WERI-Rb-1 (cell line): ENCODE measurements at places on chromosomes 2 and 18.

DNA sequence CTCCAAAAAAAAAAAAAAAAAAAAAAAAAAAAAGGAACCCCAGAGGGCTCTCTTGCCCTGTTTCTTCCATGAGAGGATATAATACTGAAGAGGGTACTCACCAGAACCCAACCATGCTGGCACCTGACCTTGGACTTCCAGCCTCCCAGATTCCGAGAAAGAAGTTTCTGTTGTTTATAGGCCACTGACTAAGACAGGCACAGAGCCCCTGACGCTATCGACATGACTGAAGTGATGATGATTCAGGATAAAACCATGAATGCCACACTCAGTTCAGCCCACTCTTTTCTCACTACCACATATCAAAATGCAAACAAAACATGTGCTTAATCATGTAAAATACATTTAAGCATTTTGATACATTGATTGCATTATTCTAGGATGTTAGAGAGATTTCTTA lies 66.1 kb upstream of the CDCA7 start:
- DNase-seq: no peak

DNA sequence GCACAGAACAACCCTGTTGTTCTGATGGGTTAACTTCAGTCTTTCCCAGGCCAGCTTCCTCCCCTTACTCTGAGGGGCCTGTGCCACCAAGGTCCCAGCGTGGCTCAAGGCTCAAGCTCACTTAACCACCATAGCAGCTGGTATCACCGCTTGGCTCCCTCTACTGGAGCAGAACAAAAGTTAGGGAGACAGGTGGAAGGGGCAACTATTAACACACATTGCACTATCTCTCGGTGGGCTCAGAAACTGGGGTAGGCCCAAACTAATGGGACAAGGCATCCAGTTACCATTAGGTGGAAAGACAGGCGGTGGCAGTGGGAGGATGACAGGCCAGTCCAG lies 88.7 kb upstream of the ATL2 start:
- DNase-seq: peak; percentile 58

DNA sequence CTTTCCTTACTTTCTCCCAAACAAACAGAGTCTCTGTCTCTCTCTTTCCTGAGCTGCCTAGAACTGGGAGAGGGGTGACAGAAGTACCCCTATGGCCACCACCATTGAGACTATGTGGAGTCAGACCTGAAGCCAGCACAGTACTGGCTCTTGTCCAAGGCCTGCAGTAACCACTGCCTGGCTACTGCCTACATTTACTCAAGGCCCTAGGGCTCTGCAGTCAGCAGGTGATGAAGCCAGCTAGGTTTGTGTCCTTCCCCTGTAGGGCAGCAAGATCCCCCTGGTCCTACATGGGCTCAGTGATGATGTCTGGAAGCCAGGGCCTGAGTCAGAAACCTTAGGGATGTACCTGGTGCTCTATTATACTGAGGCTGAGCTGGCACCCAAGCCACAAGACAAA lies 12.2 kb downstream of the MYO3B start:
- DNase-seq: no peak

- DNase-seq: no peak
These were observed 7.1 kb downstream of the CIB4 start for GRCh38 chr2:26633993-26634595.

GRCh38 chr2:40259900-40260299 lies 192.0 kb downstream of the SLC8A1 start:
- DNase-seq: no peak

- peak; percentile 47 for DNase-seq
These were observed 86.7 kb downstream of the C18orf54 start for GRCh38 chr18:54444319-54444914.

- no peak for DNase-seq
These were observed 4.2 kb upstream of the NOSTRIN start for GRCh38 chr2:168798076-168798887.

DNA sequence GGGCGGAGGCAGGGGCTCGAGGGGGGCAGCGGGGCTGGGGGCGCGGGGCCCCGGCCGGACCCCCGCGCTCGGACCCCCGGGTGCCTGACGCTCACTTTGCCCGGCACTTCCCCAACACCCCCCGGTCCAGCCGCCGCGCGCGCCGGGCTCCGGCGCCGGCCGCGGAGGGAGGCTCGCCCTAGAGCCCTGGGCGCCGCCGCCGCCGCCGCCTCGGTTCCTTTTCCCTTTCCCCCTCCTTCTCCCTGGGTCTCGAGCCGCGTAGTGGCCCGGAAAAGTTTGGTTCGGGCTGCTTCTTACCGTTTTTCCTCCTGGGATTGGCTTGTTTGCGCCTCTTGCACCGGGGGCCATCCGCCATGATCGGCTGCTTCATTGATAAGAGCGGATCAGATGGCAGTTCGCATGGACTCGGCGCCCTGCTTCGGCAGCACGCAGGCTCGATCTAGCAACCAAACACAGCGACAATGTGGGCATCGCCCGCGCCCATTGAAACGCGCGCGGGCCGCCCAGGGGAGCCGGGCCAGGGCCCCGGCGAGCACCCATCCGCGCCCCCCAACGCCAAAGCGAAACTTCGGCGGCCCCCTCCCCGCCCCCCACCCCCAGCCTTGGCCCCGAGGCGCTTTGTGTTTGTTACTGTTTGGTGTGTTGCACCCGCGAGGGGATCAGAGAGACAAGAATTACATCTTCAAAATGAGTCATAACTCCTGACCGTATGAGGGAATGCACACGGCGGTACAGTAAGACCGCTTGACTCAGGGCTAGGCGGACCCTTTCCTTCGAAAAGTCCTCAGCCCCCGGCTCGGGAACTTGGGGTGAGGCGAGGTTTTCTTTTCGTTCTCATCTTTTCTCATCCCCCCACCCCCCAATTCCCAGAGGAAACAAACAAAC lies 2.7 kb downstream of the ZEB2 start:
- peak; percentile 41 for DNase-seq

DNA sequence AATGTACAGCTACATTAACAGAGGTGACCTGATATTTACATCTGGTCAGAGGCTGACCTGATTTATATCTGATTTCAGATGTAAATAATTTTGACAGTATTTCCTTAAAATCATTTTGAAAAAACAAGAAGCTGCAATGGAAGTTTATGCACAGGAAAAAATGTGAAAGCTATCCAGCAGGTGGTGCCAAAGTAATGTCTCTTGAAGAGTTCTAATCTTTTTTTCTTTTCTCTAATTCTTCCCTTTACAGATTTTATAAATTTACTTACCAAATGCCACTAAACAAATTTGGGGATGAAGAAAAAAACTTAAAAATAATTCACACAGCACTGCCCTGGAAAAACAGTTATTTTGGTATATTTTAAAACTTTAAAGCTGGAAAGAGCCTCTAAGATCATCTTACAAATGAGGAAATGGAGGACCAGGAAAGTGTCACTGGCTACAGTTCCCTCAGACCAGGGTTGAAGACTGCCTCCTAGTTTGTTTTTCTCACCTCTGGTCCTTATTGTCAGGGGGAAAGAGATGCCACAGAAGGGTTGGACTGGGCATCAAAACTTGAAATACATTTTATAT lies 16.4 kb upstream of the FBLN7 start:
- no peak for DNase-seq

DNA sequence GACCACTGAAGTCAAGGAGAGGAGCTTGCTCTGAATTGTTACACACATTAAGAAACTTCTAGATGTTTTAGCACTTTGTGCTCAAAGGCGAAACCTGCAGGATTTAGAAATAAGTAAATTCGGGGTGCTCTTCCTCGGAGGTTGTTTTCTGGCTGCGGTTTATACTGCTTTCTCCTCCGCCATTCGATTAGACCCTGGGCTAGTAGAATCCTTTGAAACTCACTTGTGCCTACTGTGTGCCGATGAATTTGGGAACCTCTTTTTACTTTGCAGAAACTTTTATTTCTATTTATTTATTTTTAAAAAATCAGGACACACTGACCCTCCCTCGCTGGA lies 3.5 kb downstream of the MEIS1 start:
- no peak for DNase-seq

DNA sequence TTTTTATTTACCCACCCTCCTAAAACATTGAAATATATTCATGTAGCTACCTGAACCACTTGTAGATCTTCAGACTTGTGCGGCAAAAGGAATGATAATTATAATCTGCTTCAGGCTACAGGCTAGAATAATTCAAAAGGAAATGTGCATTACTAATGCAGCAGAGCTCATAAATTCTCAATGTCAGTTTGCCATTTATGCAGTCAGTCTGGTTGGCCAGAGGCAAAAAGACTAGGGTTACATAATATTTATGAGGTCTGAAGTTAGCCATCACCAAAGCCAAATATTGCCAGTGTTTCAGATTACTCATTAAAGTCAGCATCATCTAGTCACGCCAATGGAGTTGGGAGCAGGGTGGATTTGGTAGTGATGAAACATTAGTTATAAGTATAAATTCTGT lies 38.9 kb downstream of the METAP1D start:
- DNase-seq: no peak

GRCh38 chr18:44682201-44682870 lies 1.6 kb downstream of the SETBP1 start:
- DNase-seq: no peak

DNA sequence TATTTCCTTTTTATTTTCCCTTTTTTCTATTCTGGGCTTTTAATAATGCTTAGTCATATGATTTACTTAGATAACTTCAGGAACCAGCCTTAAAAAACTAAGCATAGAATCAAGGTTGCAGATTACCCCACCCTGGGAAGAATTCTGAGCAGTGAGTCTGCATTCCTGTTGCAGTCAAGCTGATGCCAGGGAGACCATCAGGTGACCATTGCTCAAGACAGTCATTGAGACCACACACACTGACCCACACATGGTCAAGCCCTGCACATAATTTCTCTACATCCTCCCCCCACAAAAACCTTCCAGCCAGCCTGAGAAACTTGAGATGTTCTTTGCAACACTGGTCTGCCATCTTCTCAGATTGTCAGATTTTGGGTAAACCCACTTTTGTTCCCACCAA lies 83.9 kb downstream of the SH3YL1 start:
- DNase-seq: no peak

- no peak for DNase-seq
These were observed 39.4 kb downstream of the MAP4K4 start for GRCh38 chr2:101736861-101737291.

- DNase-seq: no peak
These were observed 226.1 kb upstream of the SH3BP4 start for GRCh38 chr2:234725528-234726264.

GRCh38 chr2:16254356-16254965 lies 314.1 kb downstream of the MYCN start:
- no peak for DNase-seq

- DNase-seq: no peak
These were observed 140.7 kb downstream of the RNF144A start for GRCh38 chr2:7057865-7058400.

GRCh38 chr2:222883420-222883819 lies 22.6 kb downstream of the ACSL3 start:
- DNase-seq: no peak

GRCh38 chr2:24919037-24919505 lies 966 bp downstream of the ADCY3 start:
- peak; percentile 45 for DNase-seq

DNA sequence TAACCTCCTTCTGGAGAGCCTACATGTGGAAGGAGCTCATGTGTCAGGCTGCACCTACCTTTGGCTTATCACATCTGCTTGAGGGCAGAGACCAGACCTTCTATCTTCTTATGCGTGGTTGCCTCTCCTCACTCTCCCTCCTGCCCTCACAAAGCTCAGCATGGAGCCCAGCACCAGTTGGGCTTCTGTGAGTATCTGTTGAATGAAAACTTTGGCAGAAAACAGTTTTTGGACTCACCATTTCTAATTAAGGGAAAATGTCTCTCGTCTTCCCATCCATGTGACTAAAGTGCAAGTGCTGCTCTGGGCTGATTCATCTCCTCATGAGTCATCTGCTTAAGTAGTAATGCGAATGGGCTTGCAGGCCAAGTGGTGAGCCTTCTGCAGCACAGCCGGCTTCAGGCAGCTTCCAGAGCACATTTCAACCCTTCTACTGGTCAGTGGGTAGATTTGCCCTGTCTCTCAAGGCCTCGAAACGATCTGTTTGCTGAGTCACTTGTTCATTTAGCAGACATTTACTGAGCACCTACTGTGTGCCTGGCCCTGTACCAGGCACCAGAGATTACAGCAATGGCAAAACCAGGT lies 102.6 kb downstream of the VSNL1 start:
- no peak for DNase-seq

DNA sequence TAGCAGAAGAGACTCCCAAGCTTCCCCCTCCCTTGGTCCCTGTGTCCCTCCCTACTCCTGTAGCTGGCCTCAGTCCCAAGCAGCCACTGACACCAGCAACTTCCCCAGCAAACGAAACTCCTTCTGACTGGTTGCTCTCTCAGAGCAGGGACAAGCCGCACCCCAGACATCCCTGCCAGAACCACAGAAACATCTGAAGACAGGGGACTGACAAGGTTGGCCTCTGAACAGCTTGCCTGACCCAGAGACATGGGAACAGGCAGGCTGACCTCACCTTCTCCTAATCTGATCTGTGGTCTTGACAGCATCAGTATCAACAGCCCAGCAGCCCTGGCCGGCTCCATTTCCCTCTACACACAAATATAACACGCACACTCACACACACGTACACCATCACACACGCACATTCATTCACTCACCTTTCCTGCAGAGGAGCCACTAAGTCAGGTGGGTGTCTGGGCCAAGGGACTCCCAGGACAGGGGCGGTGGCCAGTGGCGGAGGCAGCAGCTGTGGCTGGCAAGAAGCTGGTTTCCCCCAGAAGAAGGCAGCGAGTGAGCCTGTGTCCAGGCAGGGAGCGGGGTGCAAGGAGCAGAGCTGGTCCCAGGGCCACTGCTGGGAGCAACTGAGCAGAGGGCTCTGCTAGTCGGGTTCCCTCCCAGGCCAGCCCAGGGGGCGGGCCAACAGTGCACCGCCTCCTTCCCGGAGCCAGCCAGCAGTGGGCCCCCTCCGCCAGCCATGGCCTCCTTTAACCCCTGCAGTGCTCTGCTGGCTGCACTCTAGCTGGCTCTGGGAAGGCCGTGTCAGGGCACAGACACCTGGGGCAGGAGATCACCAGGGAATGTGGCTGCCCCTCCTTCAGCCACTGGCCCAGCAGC lies 59.1 kb downstream of the TNS1 start:
- DNase-seq: peak; percentile 90

DNA sequence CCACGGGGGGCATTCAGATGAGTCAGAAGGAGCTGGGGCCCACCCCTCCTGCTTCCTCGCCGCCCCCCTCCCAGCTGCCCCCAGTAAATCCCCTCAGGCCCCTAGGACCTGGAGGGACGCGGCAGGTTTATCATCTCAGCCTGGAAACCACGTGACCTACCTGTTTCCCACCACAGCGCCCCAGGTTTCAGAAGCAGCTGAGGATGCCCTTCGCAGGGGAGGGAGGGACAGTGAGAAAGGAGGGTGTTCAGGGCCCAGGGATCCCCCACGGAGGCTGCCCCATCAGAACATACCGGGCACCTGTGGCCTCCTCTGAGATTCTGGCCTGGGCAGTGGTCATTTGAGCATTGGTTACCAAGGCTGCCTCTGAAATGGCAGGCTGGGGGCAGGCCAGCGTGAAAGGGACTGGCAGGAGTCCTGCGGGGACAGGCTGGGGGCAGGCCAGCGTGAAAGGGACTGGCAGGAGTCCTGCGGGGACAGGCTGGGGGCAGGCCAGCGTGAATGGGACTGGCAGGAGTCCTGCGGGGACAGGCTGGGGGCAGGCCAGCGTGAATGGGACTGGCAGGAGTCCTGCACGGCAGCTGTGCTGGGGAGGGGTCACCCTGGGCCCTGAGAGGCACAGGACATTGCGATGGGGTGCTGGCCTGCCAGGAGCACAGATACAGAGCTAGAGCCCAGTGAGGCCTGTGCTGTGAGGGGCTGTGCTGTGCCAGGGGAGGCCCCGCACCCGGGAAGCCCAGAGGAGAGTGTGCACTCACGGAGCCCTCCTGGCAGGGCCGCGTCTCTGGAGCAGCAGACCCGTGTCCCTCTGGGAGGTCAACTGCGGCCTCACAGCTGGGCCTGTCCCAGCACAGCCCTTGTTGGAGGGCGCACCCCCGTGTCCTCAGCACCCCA lies 1.6 kb downstream of the NEU4 start:
- DNase-seq: peak; percentile 6

GRCh38 chr2:61658841-61659780 lies 121.0 kb upstream of the XPO1 start:
- no peak for DNase-seq
